ENCODE measurements at places on chromosomes 1 and 21.

- DNase-seq = no peak
Measured at GRCh38 chr21:26471099-26471471, 102.0 kb downstream of the CYYR1 start.

DNA sequence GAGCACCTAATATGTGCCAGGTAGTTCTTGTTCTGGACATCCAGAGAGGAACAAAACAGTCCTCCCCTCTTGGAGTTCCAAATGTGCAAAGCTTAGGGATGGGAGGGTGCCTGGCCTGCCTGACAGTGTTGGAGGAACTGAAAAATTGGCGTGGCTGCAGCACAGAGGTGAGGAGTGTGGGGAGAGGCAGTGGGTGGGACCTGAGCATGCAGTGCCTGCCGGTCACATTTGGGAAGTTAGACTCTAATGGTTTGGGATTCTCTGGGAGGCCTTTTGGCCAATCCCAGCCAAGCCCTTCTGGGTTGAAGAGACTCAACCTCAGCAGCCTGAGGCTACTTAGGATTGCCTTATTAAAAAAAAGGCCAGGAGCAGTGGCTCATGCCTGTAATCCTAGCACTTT lies 2.3 kb upstream of the TCEA3 start:
- DNase-seq = no peak

GRCh38 chr1:155173478-155174323 lies at the start of gene TRIM46:
Gene TRIM46, plus strand, starts transcription at chr1:155173849. Its CDS starts 118 bp downstream, at chr1:155173967.
- DNase-seq = peak; percentile 76

GRCh38 chr1:198651650-198652400 lies 13.0 kb downstream of the PTPRC start:
- DNase-seq = no peak

GRCh38 chr1:207868251-207868773 lies 42.6 kb downstream of the CD34 start:
- DNase-seq = no peak

GRCh38 chr1:69045572-69045971 lies 522.1 kb upstream of the LRRC7 start:
- no peak for DNase-seq

DNA sequence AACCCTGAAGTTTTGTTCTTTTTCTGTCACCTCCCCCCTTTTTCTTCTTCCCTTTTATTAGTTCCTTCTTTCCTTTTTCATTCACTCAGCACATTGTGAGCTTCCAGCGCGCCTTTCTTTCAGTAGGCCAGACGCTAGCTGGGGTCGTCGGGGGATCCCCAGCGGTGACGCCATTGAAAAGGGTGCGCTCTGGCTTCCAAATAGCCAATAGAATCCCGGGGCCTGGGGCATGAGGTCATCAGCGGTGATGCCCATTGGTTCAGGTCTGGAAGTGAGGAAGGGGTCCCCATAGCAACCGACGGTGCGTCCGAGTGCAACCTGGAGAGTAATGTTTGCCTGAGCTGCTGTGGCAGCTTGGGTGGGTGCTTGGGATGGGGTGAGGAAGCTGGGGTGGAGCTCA lies 6.9 kb upstream of the EFNA3 start:
- no peak for DNase-seq

- DNase-seq = no peak
Measured at GRCh38 chr1:226717256-226717909, 21.7 kb downstream of the ITPKB start.

DNA sequence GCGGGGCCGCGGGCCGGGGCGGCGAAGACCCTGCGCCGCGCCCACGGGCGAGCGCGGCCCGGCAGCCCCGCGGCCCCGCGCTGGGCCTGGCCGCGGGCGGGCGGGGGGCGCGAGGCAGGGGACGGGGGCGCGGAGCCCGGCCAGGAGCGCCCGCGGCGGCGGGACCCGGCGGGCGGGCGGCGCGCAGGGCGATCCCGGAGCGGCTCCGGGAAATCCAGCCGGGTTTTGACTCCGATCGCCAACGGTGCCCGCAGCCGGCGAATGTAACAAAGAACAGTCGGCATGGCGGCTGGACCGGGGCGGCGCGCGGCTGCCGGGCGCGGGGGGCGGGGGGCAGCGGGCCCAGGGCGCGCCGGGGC lies 334 bp downstream of the PRDM15 start:
- peak; percentile 49 for DNase-seq

DNA sequence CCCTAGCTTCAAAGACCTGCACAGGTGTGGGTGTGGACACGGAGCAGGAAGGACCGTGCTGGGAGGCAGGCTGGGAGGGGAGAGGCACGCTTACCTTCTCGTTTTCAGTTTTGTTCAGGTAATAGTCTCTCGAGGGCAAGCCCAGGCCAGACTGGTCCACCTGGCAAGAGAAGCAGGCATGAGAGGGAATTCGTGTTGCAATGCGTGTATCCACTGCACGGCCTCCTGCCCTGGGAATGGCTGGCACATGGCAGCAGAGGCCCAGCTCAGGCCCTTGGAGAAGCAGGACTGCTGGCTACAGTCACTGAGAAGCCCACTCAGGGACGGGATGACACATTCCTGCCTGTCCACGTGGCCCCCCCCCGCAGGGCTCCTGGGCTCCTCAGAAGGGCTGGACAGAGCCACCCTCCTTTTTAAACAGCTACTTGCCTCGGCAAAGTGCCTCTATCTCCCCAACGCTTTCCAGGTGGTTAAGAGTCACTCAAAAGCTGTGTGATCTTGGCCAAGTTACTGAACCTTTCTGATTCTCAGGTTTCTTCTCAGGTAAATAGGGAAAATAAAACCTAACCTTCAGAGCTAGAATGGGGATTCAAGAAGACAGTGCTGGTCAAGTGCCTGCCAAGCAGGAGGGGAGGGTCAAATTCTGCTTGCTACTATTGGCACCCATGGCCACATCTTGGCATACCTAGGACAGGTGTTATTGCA lies 32.7 kb downstream of the ECE1 start:
- no peak for DNase-seq

- no peak for DNase-seq
Measured at GRCh38 chr1:172658871-172659453, at the start of gene FASLG. Gene FASLG, plus strand, starts transcription at chr1:172659103. Its CDS starts 99 bp downstream, at chr1:172659202.

DNA sequence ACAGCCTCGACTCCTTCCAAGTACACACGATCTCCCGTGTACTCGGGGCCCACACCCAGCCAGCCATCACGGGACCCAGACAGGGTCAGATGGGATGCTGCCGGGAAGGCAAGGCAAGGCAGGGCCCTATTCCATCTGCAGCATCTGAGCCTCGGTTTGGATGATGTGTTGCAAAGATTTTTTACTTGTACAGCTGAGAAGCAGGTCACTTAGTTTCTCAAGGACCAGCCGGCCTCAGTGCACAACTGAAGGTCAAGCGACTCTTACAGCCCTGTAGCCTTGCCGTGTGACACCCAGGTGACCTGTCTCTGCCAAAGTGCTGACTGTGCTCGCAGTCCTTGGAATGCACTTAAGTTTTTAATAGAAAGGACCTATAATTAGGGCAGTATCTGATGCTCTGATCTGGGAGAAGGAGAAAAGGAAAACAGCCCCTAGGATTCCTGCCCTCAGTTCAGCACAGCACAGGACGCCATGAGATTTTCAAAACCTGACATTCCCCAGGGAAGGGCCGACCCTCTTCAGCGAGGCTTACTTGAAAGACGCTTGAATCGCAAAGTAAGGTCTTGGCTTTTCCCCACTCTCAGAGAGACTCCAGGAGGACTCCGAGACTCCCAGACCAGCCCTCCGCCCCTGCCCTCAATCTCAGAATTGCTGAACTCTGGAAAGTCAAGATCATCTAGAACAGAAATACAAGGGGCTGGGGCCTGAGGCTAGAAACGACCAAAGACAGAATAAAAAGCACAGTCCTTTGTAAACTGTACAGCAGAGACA lies 1.3 kb downstream of the GPR157 start:
- DNase-seq = no peak

DNA sequence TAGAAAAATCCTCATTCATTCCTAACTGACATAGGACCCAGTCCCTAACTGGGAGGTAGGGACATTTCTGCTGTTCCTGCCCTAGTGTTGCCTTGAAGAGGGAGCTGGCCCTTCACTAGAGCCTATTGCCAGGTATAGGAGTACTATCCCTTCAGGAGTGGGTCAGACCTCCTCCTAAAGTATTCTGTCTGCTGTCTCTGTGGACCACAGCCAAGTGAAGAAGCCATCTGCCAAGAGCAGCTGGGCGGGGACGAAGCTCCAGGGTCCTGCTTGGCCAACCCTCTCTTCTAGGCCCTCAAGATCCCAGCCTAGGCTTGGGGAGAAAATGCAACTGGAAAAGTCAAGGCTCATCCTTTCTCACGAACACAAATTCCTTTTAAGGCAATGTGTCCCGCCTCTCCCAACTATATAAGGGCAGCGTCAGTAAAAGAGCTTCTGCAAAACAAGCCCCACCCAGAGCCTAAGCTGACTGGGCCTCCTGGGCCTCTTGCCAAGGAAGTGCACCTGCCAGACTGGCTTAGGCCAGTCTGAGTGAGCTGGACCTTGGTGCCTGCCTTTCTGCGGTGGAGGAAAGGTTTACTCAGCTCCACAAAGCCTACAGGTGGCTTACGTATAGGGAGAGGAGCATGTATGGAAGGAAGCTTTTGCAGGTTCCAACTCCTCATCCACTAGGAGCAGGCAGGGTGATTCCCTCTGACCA lies 638 bp upstream of the TUFT1 start:
- no peak for DNase-seq

DNA sequence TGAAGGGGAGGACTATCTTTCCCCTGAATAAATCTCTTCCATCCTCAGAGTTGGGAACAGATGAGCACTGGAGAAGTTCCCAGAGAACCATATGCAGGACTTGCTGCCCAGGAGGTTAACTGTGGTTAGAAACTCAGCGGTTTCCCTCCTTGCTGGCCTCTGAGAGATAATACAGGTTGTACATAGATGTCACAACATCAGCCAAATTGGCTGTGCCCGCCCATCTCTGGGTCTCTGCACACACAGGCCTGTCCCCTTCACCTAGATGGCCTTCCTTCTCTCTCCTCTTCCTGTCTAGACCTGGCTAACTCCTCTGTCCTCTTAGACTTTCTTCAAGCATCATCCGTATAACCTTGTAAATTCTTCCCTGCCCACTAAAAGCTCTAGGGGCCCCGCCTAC lies 5.7 kb downstream of the RGS5 start:
- DNase-seq = no peak

GRCh38 chr21:27572696-27573095 lies 605.8 kb upstream of the ADAMTS5 start:
- DNase-seq = no peak

- DNase-seq = no peak
Measured at GRCh38 chr1:215992620-215993019, 425.5 kb downstream of the KCTD3 start.

GRCh38 chr1:31639543-31639942 lies 5.1 kb downstream of the PEF1 start:
- no peak for DNase-seq

- no peak for DNase-seq
Measured at GRCh38 chr1:227794817-227795192, 20.7 kb upstream of the PRSS38 start.

DNA sequence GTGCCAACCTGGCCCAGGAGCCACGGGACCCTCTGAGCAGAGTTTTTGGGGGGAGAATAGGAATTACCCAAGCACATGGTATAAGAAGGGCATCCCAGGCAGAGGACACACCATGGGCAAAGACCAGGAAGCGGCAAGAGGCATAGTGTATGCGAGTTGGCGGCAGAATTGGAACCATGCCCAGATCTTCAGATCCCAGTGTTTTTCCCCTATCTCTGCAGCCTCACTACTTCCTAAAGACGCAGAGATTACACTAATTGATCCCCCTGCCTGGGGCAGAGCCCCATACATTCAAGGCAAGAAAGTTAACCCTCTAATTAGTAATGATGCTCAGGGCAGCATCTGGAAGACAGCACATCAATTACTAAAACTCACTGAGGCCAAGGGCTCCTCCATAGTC lies 48.2 kb downstream of the SYT2 start:
- no peak for DNase-seq

DNA sequence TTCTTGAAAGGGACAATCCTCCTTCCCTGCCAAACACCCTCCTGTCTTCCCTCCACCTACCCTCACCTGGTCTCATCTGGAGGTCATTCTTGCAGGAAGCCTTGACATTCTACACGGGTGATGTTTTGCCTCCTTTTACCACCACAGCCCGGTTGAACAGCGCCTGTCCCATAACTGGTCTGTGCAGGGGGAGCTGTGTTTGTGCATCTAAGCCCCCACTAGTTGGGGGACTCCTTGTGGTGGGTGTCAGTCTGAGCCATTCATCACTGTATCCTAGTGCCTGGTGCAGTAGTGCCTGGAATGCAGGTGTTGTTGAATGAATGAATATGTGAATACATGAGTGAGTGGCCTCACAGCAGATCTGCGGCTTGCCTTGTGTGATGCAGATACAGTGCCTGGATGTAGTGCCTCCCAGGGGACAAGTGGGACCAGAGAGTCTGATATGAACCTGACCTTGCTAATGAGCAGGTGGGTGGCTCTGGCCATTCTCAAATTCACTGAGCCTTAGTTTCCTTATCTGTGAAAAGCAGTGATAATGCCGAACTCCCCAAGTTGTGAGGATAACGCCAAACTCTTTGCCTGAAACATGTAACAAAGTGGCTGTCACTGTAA lies 79.8 kb downstream of the OMA1 start:
- no peak for DNase-seq

GRCh38 chr1:29716306-29716705 lies 480.0 kb downstream of the PTPRU start:
- DNase-seq = no peak

DNA sequence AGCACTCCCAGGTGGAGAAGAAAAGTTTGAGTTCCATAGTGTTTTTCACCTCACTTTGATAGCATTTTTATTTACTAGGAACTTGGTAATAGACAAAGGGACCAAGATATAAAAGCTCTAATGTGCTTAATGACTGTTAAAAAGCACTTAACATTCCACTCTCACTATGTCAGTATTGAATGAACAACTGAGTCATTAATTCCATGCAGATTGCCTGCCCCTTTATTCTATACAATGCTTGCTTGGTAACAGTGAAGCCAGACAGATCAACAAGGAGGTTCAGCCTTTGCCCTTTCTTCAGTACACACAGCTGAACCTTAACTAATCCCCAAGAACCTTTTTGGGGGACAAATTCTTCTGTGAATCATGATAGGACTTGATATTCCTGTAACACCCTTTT lies 425.5 kb downstream of the NUF2 start:
- no peak for DNase-seq

DNA sequence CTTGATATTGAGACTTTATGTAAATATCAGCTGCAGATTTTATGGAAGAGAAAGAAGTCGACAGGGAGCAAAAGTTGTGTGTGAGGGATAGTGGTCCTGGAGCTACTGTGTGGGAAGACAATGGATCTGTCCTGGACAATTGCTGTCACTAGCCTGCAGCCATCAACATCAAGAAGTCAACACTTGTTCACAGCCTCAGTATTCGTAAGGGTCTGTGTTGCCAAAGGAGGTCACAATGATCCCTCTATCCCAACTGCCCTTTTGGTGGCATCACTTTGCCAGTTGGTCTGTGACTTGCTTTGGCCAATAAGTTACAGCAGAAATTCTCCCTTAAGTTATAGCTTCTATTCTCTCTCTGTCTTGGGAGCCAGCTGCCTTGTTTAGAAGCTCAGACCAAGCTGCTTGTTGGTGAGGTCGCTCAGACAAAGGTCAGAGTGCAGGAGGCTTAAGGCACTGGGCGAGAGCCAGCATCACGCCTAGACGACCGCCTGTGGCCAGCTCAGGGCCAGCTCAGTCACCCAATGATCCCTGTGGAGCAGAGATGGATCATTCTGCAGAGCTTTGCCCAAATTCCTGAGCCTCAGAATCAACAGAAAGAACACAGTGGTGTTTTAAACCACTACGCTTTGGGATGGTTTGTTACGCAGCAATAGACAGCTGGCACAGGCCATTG lies 134.9 kb downstream of the RHOU start:
- DNase-seq = no peak
